ENCODE measurements at places on chromosomes 7 and 10. TPM values are rescaled to one million over a fixed set of nuclear protein-coding genes. Genes with fewer than 3 reads are reported as not detected.

Gene PRTFDC1
- 1.8 TPM for total RNA-seq

Gene LOXL4
- 3.3 TPM for total RNA-seq

Gene LEP
- 306 TPM for total RNA-seq

Gene EIF4H
- 284 TPM for total RNA-seq

Gene NPC1L1
- 0.25 TPM for total RNA-seq

Gene RAPGEF5
- total RNA-seq: 34.7 TPM

Gene FAM25A
- not detected for total RNA-seq

Gene FZD1
- 8.0 TPM for total RNA-seq

Gene ATP6V0A4
- not detected for total RNA-seq

Gene NXPH1
- total RNA-seq: not detected

GRCh38 chr7:136857573-136857972 is 10.9 kb upstream of the CHRM2 start:
- DNase-seq: no peak

DNA sequence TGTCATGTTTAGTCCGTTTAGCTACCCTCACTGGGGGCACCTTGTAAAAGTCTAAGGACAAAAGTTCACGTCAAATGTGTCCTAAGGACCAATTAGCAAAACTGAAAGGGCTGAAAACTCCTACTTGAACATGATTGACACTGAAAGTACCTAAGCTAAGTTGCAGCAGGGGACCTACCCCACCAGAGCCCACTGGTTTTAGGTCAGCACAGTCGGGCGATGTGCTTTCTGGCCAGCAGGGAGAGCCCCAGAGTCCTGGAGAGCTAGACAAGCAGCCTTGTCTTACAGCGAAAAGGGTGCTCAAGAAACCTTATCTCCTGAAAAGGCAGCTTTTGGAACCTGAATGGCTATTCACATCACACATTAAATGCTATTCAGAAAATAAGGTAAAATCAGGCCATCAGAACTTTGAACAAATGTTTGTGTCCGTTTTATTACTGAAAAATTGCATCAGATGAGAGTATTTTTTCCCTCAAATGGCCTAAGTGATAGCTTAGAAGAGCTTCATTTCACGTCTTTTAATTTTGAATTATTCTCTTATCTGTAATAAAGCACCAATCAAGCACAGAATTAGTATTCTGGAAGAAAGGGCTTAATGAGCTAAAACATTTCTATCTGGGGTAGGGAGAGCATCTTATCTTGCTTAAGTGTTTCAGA is 52.2 kb upstream of the MKI67 start:
- DNase-seq: no peak

- DNase-seq: no peak
These were observed 351.1 kb upstream of the KLF6 start for GRCh38 chr10:4136121-4136520.

GRCh38 chr7:31702354-31702753 is 15.3 kb downstream of the PPP1R17 start:
- DNase-seq: no peak

DNA sequence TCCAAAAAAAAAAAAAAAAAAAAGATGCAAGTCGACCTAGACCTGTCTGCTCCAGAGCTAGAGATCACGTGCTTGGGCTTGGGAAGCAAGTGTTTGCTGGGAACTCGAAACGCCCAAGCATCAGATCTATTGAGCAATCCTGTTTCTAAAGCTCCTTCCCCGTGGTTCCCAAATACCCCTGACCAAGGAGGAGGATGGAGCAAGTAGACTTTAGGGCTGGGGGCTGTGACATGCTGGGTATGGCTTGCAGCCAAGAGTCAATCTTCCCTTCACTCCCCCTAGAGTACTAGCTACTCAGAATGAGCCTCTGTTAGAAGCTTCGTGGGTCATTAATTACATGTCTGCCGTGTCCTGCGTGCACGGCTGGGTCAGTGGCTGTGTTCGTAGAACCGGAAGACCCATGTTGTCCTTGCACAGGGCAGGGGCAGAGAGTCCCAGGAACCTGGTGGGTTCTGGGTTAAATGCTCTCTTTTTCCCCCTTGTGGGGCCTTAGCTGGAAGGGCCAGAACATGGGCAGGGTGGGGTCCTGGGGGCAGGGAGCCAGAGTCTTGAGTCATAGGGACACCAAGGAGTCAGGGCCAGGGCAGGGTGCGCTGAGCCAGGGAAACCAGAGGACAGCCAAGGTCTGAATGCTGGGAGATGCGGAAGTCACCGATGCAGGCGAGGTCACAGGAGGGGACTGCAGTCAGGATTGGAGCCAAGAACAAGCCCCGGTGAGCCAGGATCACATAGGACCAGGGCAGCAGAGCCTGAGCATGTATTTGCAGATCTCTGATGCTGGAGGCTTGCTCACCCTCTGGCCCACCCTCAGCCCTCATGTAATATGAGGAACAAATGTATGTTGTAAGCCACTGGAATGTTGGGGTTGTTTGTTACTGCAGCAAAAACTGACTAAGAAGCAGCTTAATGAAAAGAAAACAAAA is 34.6 kb upstream of the TPST1 start:
- DNase-seq: no peak

DNA sequence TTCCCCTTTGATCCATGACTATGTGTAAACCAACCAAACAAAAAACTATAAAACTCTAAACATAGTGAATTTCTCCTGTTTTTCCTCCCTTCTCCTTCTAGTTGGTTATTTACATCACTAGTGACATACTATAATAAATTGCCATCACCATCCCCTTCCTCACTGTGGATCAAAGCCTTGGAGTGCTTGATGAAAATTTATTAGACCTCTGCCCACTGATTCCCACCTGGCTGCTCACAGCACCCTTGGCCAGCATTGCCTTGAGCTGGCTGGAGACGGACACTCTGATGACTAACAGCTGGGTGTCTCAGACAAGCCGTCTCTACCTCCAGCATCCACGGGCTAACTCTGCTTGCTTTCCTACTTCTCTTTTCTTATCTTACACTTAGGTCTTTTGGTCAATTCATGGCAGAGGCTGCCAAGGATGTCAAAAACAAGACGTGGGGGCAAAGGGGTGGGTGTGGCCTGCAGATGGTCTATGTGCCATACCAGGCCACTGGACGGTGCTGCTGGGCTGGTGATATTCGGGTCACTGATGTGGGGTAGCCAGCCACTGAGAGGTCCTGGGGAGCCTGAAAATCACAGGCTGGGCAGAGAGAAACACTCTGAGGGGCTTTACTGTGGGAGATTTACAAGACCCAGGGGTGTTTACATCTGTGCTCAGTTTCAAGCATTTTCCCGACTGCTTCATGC is 207.8 kb downstream of the TAX1BP1 start:
- DNase-seq: no peak

- DNase-seq: no peak
These were observed 242.7 kb upstream of the VSTM2A start for GRCh38 chr7:54299426-54299825.

GRCh38 chr10:101414034-101414433 is 60.1 kb downstream of the BTRC start:
- no peak for DNase-seq

- DNase-seq: no peak
These were observed 2.1 kb downstream of the NOS3 start for GRCh38 chr7:150992833-150993302.

DNA sequence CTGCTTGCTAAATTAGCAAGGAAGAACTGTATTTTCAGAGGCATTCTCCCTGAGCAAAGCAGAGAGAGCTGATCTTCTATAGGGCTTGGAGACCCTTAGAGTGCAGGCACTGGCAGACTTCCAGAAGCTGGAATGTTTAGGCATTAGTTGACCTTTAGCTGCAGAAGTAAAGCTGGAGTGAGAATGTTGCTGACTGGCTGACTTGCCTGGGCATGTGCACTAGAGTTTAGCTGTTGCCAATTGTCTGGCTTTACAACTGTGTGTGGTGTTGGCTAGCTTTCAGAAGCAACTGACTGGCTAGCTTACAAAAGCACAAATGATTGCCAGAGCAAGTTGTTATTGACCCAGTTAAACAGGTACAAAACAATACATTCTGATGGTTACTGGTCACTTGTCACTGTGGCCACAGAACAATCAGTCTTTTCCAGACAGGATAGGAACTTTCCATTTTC is 25.1 kb downstream of the FAM13C start:
- no peak for DNase-seq

DNA sequence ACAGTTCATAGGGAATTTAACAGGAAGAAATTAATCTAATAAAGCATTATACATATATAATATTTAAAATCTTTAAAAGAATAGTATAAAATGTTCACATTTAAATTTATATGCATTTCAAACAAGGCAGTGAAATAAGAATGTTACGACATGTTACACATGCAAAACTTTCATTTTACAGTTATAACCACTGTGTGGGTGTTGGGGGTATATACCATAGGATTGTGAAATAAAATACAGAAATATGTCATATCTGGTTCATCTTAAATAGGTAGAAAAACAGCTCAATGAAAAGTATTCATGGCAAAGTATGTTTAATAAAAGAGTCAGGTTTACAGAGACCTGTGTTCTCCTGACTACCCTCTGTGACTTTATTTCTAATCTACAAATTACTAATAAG is 45.6 kb downstream of the CHCHD3 start:
- DNase-seq: no peak

GRCh38 chr7:5082806-5083205 is 37.1 kb downstream of the RBAK start:
- DNase-seq: no peak

GRCh38 chr10:128241023-128241422 is 114.8 kb upstream of the MKI67 start:
- no peak for DNase-seq

DNA sequence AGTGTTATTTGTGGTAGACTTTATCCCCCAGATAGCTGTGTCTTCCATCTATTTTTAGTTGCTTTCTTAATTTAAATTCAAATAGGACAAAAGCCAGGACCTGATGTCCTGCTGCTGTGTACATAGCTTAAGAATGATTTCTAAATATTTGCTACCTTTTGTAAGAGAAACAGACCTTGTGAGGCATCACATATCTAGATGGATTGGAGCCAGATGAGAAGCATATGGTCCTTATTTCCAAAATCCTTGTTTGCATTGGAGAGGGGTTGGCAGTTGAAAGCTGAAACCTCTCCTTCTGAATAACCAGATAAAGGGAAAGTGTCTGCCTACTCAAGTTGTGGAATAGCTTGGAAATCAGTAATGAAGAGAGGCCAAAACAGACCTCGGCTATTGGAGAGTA is 50.7 kb upstream of the AMPH start:
- no peak for DNase-seq

GRCh38 chr10:3648576-3648975 is 136.4 kb downstream of the KLF6 start:
- no peak for DNase-seq

DNA sequence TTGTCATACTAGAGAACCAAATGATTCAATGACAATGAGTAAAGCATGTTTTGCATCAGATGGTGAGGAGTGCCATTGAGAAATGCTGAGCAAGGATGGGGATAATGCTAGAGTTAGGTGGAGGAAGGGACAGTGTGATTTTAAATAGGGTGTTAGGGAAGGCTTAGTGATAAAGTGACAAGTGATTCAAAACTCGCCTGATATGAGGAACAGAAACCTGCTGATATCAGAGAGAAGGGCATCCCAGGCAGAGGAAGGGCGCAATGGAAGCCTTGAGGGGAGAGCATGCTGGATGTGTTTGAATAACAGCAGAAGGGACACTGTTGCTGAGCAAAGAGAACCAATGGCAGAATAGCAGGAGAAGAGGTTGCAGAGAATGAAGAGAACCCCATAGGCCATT is 196.2 kb downstream of the NRG3 start:
- DNase-seq: no peak

DNA sequence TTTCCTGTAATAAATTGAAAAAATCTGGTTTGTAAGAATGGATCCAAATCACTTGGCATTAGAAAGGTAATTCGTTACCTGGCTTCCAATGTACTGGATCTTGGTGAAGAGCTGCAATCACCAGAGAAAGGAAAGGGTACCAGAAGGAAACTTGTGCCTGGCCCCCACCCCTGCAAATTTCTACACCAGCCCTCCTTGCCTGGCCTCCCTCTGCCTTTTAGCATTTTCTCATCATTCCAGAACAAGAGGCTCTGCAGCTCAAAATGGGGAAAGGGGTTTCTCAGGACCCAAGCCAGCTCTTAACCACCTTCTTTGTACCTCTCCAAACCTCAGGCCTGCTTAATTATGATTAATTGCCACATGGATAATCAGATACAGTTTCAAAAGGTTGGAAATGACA is 612.8 kb upstream of the MGMT start:
- DNase-seq: no peak

DNA sequence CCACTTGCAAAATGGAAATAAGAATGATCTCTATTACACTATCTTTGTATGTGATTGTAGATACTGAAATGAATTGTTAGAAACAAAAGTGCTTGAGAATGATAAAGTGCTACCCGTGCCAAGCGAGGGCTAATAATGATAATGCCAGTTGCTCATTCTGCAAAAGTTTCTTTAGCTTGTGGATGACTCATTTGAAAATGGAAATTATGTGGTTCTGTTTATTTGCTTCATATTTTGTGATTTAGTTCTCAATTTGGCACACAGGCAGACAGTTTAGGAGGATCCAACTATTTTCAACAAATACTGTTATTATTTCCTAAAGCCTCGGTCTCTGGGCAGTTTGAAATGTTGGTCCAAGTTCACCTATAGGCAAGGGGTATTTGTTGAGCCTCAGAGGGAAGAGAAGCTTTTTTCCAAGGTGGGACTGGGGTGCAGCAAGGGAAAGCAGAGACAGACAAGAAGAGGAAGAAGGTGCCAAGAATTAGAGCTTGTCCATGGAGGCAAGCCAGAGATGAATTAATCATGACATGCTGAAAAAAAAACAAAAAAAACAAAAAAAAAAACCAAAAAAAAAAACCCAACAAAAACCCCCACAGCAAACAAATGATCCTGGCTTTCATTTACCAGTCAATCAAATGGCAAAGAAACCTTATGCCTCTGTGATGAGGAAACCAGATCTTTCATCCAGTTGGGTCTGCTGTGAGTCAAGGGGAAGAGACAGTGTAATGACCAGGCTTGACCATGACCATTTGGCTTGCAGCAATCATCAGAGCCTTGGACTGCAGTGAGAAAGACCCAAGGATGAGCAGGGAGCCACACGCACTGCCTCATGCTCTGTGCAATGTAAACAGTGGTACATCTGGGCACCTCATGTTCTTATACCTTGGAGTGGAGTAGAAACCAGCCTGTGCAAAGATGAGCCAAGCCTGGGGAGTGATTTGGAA is 285.0 kb upstream of the HABP2 start:
- DNase-seq: no peak

DNA sequence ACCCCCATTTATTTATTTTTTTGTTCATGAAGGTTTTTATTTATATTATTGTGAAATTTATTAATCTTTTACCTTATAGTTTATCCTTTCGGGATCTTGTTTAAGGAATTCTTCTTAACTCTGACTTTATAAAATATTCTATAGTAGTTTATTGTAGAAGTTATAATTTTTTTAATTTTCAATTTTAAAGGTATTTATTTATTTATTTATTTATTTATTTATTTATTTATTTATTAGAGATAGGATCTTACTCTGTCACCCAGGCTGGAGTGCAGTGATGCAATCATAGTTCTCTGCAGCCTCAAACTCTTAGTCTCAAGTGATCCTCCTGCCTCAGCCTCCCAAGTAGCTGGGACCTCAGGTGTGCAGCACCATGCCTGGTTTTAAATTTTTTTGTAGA is 56.0 kb downstream of the NRF1 start:
- no peak for DNase-seq

All from omental fat pad (tissue), 4 donors.